Right lobe of liver (tissue), 6 donors: ENCODE measurements at places on chromosomes 2 and 18. TPM values are rescaled to one million over a fixed set of nuclear protein-coding genes. Genes with fewer than 3 reads are reported as not detected.

Gene RSAD2
- 1.2 TPM for total RNA-seq

Gene CNRIP1
- 2.5 TPM for total RNA-seq

Gene C2orf80
- not detected for total RNA-seq

DNA sequence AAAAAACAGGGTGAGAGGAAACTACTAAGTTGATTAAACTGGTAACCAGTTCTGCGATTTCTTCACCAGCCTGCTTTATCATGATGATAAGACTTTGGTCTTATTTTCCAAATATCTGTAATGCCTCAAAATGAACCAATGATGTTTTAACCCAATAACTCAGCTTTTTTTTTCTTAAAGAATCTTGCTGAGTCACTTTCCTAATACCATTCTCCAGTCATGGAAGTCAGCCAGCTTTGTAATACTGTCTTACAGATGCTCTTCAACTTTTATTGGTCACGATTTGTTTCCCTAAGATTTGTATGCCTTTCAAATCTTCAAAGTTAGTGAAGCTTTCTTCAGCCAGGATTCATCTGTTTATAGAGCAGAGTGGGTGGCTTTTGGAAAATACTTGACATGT lies 47.7 kb upstream of the SMIM21 start:
- DNase-seq = no peak

DNA sequence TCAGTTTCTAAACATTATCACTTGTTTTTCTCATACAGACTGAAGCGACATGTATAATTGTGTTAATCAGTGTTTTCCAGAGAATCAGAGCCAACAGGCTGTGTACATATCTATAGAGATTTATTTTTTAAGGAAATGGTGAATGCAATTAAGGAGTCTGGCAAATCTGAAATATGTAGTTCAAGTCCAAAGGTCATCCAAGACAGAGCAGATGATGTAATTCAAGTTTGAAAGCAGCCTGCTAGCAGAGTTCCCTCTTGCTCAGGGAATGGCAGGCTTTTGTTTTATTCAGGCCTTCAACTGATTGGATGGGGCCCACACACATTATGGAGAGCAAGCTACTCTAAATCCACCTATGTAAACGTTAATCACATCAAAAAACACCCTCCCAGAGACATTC lies 282.6 kb downstream of the CBLN2 start:
- no peak for DNase-seq

- DNase-seq = peak; percentile 74
Observed at GRCh38 chr2:43171789-43172188, 54.6 kb downstream of the ZFP36L2 start.

GRCh38 chr2:17520761-17521160 lies 2.5 kb upstream of the RAD51AP2 start:
- no peak for DNase-seq

GRCh38 chr2:146873646-146874259 lies 971.1 kb upstream of the ACVR2A start:
- no peak for DNase-seq

DNA sequence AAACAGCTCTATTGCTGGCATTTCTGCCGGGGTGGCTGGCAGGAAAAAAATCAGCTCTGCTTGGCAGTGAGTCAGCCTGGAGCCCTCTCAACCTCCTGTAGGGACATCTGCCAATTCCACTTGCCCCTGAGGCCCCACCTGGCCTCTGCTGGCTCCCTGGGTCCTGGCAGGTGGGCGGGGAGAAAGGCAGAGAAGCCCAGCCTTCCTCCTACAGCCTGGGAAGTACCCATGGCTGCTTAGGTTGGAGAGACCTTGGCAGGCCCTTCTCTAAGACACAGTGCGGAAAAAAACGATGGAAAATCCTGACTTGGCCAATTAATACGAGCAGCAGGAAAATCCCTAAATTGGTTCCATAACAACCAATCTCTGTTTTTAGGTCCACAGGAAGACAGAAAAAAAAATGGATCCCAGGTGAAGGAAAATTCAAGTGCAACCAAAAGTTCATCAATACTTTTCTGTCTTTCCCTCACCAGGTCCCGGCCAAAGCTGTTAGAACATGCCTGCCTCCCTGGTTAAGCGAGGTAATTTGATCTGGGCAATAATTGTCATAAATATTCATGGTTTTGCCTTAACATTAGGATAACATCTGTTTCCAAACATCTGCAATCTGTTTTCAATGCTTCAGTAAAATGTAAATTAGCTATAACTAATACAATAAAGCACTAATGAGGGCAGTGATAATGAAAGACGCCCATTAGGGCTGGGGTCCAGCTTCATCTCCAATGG lies 245.9 kb downstream of the TFCP2L1 start:
- DNase-seq = no peak

- no peak for DNase-seq
Observed at GRCh38 chr2:44930274-44931197, 11.0 kb upstream of the SIX3 start.
